Gastroesophageal sphincter (tissue), 4 donors: ENCODE measurements at places on chromosomes 4 and X. TPM values are rescaled to one million over a fixed set of nuclear protein-coding genes. Genes with fewer than 3 reads are reported as not detected.

MAGEA2 gene
- not detected for total RNA-seq

INTS6L gene
- total RNA-seq = 8.1 TPM

HELT gene
- not detected for total RNA-seq

PHKA1 gene
- 4.5 TPM for total RNA-seq

BEND2 gene
- total RNA-seq = not detected

MMRN1 gene
- 75.2 TPM for total RNA-seq

ARHGAP6 gene
- 35.1 TPM for total RNA-seq

WFS1 gene
- 95.9 TPM for total RNA-seq

MAGEA4 gene
- not detected for total RNA-seq

NSDHL gene
- total RNA-seq = 3.7 TPM

PNMA6F gene
- total RNA-seq = not detected

SCD5 gene
- 20.8 TPM for total RNA-seq

AR gene
- total RNA-seq = 4.7 TPM

PLAC8 gene
- total RNA-seq = 2.0 TPM

CSN1S1 gene
- not detected for total RNA-seq

EDA2R gene
- 2.3 TPM for total RNA-seq

HSD17B11 gene
- total RNA-seq = 72.2 TPM

NDST3 gene
- total RNA-seq = not detected

TMSB15B gene
- 1.2 TPM for total RNA-seq

INTU gene
- total RNA-seq = 4.5 TPM

EDNRA gene
- total RNA-seq = 9.5 TPM

IL3RA gene
- 10.2 TPM for total RNA-seq

IBSP gene
- total RNA-seq = not detected

DRP2 gene
- 0.31 TPM for total RNA-seq

APELA gene
- total RNA-seq = not detected

GYPB gene
- total RNA-seq = not detected
